Activated CD4-positive, alpha-beta T cell treated with anti-CD3 and anti-CD28 coated beads for 36 hours (primary cell): ENCODE measurements at places on chromosomes 11 and 22.
A peak's percentile ranks its signal among the peaks of the same experiment; 100 is the strongest.

- peak; percentile 70 for DNase-seq
These were observed 493 bp upstream of the CYTH4 start for GRCh38 chr22:37281646-37282384.

GRCh38 chr11:82176365-82176764 lies 557.3 kb downstream of the FAM181B start:
- no peak for DNase-seq

DNA sequence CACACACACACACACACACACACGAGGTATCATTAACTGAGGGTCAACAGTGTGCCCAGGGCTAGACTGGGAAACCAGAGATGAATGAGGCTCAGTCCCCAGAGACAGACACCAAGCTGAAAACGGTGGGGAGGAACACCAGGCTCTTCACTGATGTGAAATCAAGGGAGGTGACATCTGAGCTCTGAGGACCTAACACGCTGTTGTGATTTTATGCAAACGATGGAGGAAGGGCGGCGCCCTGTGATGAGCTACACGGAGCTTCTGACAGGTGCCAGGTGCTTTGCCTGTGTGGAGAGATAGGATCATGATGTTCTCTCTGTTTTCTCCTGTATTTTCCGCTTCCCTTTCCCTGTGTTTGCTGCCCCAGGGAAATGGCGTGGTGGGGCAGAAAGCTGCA lies 6.5 kb upstream of the CYB5R3 start:
- DNase-seq = no peak

- DNase-seq = no peak
These were observed 9.9 kb downstream of the LRRC4C start for GRCh38 chr11:41449483-41450050.

GRCh38 chr11:73396985-73397384 lies 20.8 kb downstream of the RELT start:
- no peak for DNase-seq

DNA sequence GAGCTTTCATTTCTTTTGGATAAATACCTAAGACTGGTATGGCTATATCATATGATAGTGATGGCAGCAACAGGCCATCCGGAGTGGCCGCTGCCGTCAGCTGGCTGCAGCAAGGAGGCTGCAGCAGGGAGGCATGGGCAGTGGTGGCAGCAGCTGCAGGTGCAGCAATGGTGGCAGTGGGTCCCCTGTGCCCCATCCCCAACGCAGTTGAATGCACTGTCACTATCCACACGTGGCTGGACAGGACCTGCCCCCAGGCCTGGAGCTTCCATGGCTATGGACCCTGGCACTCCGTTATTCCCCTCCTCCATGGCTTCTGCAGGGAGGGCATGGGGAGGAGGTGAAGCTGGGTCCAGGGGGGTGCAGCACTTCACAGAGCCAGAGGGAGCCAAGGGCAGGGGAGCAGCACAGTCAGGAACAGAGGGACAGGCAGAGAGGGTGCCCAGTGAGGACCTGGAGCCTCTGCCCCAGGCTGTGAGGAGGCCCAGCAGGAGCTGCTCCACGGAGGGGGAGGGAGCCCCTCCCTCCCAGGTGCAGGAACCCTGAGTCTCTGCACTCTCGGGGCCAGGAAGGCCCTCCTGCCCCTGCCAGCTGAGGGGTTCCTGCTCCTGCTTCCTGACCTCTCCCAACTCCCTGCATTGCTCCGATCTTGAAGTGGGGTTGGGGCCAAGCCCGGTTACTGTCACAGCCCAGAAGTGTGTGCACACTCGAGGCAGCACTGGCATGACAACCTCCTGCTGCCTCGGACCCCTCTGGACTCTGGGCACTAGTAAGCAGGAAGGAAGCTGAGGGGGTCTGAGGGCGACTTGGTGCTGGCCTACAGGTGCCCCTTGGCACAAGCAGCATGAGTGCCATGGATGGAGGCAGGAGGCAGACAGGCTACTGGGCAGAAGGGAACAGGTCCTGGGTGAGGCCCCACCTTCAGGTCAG lies 466.3 kb downstream of the GUCY1A2 start:
- DNase-seq = no peak

DNA sequence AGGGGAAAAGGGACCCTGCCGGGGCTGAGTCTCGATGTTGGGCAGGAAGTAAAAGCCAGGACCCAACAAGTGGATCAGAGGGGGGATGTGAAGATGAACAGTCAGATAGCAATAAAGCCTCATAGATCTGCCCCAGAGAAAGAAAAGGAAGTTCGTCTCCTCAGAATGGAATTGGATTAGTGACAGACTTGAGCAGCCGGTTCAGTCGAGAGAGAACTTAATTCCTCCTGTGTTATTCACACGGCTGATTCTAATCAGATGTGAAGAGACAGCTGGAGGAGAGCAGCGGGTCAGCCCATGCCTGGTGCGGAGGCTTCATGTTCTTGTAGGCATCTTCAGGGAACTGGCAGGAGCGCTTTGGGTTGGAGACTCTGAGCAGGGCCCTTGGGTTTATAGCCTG lies 29.3 kb upstream of the CABP7 start:
- DNase-seq = no peak

GRCh38 chr11:63814383-63814736 lies 1.1 kb downstream of the SPINDOC start:
- no peak for DNase-seq
